ENCODE measurements at places on chromosomes 2 and 18.

DNA sequence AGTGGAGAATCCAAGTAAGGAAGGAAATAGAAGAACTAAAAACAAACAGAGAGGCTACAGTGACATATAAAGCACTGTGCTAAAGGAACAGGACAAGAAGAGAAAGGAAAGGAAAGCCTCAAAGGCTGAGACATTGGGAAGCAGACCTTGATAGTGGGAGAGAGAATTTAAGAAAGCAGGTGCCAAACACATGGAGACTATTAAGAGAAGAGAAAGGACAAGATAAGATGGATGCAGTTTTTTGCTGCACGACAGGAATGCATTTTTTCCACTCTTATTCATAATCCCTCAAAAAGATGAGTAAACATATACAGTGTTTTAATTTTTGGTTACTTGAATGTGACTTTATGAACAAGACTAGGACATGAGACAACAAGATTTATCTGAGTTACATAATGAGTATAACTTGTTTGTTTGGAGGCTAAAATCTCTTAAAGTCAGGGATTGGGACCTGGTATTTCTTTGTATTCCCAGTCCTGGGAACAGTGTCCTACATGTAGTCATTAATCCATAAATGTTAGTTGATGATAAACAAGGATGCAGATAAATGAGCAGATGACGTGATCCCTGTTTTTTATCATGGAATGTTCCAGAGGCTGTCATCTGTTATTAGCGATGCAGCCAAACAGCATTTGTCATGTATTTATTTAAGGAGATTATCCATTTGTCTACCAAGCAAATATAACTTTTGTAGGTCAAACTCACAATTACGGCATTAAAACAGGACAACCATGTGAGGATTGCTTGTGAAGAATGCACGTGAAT, 141.7 kb downstream of the DNER start:
- DNase-seq = no peak

DNA sequence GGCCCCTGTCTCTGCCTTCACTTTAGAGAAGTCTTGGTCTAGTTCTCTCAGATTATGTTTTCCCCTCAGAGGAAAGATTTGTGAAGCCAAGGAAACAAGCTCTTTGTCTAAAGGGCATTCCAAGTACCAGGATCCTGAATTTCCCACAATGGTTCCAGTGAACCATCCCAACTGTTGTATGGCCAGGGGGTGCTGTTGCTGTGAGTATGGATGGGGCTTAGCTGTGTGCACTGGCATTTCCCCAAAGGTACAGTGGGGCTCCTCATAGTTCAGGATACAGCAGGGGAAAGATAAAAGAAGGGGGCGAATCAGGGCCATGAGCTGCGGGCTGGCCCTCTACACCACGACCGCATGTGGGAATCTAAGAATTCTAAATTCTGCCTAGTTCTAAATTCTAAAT, 1154.0 kb upstream of the FANCL start:
- no peak for DNase-seq

DNA sequence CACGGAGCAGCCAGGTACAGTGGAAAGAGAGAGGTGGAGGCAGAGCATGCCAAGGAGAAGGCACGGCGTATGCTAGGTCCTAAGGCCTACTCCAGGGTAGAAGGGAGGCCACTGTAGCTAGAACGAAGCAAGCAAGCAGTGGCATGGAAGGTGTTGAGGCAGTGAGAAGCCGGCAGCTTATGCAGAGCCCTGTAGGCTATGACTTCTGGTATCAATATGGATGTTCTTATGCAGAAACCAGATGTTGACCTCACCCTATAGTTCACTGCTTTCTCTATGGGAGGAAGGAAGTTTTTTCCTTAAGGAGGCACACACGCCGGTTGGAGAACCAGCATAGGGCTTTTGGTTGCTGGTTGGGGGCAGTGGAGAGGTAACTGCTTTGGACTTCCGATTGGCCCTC, 6.1 kb downstream of the MGAT5 start:
- DNase-seq = no peak

DNA sequence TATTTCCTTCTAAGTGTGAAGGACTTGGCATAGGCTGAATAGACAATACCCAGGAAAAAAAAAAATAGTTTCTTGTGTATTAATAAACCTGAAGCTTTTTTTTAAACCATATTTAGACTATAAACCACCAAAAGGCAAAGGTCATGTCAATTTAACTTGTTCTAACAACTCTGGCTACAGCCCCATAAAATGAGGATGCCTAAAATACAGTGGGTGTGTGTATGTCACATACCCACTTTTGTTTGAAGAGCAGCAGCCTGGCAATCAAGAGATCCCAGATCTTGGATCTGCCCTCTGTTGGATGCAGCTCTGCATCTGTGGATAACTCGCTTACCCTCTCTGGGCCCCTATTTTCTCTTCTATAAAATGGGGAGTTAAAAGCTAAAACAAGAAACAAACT, 65.4 kb downstream of the SATB2 start:
- no peak for DNase-seq

GRCh38 chr18:28080876-28081300, 96.0 kb downstream of the CDH2 start:
- DNase-seq = no peak

GRCh38 chr2:170455617-170456426, 259.3 kb upstream of the SP5 start:
- DNase-seq = peak; percentile 79

DNA sequence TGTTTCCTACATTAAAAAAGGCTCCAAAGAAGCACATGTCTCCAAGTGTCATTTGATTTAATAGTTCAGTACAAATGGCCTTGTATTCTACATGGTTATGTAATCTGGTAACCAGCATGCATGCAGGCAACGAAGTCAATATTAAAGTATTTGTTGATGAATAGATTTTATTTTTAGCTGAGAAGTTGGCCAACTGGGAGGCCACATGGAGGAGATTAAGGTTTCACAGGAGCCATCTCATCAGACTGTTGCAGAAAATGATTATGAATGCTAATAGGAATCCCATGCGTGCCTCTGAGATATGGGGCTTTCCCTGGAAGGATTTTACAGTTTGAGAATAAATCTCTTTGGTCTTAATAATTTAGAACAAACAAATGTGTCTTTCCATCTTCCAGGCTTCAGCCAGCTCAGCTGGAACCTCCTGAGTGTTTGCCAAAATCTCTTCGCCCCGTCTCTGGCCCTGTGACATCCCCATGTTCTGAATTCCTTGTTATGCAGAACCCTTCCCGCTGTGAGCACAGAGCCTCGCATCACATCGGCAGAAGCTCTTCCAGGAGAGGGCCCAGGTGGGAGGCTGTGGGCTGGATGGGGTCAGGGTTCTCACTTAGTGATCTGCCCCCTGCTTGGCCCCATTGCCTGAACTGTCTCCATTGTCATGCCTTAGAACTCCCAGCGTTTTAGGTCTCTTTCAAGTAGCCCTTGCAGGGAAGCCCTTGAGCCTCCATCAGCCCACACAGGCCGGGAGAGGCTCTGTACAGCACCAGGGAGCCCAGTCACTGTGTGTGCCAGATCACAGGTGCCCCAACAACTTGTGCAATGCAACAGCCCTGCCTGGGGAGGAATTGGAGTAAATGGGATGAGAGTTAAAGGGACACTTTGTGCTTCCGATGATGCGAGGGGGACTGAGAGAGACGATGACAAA, 190.5 kb upstream of the TWIST2 start:
- DNase-seq = no peak

- DNase-seq = no peak
Observed at GRCh38 chr2:55498582-55498981, 20.9 kb upstream of the CFAP36 start.

DNA sequence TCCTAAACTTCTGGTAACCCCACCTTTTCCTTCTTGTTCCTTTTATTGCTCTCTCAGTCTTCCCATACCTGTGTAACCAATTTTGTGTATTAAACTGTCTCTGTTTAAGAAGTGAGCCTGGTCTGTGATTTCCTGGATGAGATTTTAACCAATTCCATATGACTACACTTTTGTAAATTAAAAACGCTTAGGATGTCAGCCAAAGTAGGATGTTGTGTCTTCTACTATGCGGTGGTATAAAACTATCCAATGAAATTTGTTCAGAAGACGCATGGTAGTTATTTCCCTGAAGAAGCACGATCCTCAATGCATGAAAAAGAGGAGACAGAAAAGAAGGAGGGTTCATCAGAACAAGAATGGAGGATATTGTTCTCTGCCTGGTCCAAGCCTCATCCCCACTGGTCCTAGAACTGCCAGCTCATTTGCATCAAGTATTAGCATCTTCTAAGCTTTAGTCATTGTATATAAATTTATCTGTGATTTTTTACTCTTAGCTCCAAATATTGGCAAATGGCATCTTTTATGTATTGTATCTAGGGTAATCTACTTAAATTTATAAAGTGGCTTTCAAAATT, 127.4 kb downstream of the TGIF1 start:
- no peak for DNase-seq

DNA sequence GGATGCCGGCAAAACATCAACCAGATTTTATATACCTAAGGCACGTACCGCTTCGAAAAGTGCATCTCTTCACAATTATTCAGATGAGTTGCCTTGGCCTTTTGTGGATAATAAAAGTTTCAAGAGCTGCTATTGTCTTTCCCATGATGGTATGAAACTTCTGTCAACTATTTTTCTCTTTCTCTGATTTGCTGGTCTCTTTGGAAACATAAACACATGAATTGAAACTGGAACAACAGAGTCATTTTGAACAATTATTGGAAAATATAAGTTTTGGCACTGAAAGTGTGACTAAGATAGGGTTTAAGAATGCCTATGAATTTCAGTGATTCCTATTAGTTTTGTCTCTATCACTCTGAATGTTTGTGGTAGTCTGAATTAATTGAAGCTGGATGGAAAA, 109.9 kb downstream of the DPP4 start:
- no peak for DNase-seq

GRCh38 chr18:8814206-8814605, 108.8 kb downstream of the MTCL1 start:
- DNase-seq = no peak

DNA sequence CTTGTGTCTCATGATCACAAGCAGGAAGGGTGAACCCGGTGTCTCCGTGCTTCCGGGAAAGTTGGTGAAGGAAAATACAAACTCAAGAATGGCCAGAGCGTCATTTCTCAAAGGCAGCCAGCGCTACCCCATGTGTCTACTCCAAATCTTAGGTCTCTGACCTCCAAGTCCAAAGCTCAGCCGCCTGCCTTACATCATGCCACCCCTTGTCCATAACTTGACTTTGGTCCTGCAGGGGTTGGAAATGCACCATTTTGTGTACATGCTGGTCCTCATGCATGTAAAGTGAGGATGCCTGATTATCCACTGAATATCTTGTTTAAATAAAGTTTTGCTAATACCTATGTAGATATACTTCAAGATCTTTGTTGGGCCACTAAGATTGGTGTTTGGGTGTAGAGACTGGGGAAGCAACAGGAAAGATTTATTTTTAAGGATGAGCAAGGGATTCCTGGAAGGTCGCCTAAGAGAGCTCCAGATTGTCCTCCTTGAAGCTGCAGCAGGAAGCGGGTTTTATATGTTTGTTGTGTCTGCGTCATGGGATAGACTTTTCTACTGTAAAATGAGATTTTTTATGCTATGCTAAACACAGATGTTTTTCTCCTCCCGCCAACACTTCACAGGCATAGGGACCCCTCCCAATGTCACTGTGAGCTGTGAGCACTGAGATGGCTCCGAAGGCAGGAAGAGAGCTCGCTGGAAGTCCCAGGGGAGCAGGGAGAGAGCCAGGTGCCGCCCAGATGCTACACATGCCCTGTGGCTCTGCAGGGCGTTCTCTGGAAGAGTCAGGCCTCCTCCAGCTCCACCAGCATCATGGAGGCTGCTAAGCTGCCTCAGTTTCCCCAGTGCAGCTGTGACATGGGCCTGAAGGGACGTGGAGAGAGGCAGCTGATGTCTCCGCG, 176.2 kb upstream of the HDAC4 start:
- no peak for DNase-seq

DNA sequence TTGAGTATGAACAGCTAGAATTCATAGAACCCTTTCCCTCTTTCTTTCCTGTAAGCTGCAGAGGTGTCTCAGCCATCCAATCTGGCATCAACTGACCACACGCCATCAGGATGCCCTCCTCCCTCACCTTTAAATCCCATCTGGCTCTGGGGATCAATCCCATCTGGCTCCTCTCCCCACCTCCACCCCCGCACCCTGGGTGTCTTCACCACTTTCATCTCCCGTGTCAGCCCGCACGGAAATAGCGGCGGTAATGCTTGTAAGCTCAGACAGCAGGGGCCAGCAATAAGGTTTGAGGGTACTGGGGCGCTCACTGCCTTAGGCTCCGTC, 508 bp upstream of the TUBA4B start:
- DNase-seq = no peak

DNA sequence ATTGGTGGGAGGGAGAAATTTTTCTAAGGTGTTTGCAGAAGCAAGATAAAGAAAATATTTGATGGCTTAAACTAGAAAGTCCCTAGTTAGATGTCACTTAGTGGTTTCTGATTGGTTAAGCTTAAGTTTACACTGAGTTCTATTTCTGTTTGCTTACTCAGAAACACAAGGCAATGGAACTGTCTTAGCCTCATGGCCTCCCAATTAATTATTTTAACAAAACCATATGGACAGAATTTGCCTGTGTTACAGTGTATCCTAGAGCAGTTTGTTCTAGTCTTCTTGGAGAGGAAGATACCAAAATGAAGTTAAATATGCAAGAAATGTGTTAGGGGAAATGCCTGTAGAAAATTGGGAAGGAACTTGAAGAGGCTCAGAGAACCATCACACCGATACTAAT, 4.6 kb upstream of the IMPACT start:
- DNase-seq = no peak

DNA sequence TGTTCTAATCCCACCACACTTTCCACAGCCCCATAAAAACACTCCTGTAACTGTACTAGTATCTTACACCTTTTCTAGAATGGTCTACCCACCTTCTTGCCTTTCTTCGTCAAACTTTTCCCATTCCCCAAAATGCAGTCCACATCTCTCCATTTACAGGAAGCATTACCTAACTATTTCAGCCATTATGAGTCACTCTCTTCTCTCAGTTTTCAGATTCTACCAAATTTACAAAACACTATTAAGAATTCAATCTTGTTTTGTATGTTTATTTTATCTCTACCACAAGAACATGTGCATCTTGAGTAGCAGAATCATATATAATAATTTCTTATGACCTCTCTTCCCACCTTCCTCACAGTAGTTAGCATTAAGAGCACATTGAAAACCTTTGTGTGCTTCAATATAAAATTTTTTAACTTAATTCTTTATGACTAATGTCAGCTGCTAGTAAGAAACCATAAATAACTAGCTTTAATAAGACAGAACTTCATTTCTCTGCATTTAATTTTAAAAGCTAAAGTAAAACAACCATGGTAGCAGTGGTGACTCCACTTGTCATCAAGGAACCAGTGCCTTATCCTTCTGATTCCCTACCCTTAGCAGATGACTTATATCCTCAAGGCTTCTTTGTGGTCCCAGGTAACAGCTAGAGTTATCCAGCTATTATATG, 56.6 kb upstream of the MAP2 start:
- DNase-seq = no peak

GRCh38 chr18:67243799-67244587, 272.5 kb downstream of the DSEL start:
- DNase-seq = no peak

DNA sequence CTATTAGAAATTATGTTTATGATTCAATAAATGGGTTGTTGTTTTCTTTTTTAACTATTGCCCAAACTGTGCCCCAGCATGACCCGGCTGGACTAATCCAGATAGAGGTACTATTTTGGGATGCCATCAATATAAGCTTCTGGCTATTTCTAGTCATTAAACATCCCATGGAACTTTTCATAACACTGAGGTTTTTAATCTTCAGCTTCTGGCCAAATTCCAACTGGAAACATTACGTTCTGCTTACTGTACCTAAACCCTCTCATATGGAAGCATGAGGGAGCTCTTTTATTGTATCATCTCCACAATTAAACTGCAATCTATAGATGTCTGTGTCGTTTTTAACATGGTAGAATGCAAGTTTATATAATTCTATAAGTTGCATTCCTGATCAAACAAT, 674.7 kb downstream of the ARHGAP15 start:
- DNase-seq = no peak

- DNase-seq = peak; percentile 22
Observed at GRCh38 chr2:54642677-54643430, 80.6 kb upstream of the EML6 start.
